Endothelial cell (in vitro differentiated cells): ENCODE measurements at places on chromosomes 2 and 18. TPM values are rescaled to one million over a fixed set of nuclear protein-coding genes. Genes with fewer than 3 reads are reported as not detected.

PLEKHB2 gene
- 59.2 TPM for total RNA-seq

MYO5B gene
- 1.5 TPM for total RNA-seq

- no peak for DNase-seq
These were observed 179.1 kb upstream of the LYPD1 start for GRCh38 chr2:132849118-132849517.

DNA sequence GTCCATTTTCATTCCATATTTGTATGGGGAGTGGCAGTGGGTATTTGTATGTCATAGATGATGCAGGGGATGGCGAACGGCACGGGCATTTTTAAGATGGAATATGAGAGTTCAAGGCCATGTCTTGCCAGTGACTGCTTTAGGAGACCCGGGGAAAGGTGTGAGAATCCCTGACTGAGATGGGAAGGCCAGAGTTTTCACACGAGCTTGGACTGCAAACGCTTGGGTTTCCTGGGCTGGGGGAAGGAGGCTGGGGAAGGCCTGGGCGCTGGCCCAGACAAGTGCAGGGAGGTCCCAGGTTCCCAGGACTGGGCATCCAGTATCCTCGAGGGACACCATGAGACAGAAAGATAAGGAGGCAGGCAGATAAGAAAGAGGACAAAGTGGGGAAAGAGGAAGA lies 35.2 kb downstream of the CNGA3 start:
- no peak for DNase-seq

- no peak for DNase-seq
These were observed 19.9 kb upstream of the SCYGR1 start for GRCh38 chr2:227407591-227408151.
